CD8-positive, alpha-beta memory T cell (primary cell): ENCODE measurements at places on chromosomes 2 and 18. TPM values are rescaled to one million over a fixed set of nuclear protein-coding genes. Genes with fewer than 3 reads are reported as not detected.

The CHST10 gene
- 15.5 TPM for total RNA-seq

The ANKRD62 gene
- not detected for total RNA-seq

The LYPD1 gene
- not detected for total RNA-seq

The POLR1A gene
- total RNA-seq: 63.3 TPM

The MAPK4 gene
- total RNA-seq: not detected

DNA sequence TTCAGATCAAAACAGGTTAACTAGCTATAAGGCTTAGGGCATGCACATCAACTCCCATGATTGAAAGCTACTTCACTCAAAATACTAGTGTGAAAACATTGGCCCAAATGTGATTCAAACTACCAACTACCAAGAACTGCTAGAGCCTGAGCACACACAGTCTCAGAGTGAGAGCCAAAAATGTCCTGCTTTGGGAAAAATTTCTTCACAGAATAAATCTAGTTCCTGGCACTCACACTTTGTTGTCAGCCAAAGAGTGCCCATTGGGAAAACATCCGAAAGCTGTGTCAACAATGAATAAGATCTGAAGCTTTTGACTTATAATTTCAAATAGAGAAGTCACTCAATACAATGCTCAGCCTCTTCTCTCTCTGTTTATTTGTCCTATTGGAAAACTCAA is 182.7 kb downstream of the LRATD1 start:
- no peak for DNase-seq

DNA sequence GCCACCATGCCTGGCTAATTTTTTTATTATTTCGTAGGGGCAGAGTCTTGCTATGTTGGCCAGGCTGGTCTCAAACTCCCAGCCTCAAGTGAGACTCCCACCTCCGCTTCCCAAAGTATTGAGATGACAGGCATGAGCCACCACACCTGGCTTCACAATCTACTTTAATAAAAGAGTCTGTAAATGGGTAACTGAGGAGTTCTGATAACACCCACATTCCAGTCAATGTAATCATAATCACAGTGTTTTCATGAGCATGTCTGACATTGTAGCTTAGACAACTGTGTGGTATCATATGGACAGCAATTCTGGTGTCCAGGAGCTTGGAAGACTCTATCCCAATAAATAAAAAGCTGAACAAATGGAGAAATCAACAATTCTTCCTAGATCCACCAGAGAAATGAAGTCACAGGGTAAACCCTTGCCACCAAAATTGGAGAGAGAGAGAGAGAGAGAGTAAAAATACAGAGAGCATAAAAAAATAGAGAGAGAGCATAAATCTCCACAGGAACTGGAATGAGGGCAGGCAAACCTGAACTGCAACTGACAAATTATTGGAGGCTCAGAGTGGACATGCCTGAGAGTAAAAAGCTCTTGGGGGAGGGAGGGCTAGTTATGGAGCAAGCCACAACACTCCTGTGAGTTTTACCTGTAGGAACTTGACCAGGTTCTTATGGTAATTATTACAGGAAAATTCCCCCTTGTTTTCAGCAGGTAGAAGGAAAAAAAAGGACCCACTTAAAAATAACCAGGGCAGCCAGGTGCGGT is 12.4 kb upstream of the NBEAL1 start:
- DNase-seq: no peak

DNA sequence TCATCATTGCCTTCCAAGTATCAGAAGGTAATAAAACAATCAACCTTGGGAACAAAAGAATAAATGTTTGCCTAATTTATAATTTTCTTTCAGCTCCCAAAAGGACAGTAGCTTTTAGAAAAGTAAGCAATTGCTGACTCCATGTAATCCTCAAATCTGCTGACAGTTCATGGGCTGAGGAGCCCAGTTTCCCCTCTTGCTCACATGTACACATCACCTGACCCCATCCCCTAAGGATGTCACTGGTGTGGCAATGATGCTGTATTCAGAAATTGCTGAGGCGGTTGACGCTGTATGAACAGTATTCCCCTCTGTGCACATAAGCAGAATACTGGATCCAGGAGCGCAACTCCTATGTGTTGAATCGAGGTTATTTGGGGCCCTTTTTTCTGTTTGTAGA is 56.1 kb upstream of the LYPD1 start:
- no peak for DNase-seq

DNA sequence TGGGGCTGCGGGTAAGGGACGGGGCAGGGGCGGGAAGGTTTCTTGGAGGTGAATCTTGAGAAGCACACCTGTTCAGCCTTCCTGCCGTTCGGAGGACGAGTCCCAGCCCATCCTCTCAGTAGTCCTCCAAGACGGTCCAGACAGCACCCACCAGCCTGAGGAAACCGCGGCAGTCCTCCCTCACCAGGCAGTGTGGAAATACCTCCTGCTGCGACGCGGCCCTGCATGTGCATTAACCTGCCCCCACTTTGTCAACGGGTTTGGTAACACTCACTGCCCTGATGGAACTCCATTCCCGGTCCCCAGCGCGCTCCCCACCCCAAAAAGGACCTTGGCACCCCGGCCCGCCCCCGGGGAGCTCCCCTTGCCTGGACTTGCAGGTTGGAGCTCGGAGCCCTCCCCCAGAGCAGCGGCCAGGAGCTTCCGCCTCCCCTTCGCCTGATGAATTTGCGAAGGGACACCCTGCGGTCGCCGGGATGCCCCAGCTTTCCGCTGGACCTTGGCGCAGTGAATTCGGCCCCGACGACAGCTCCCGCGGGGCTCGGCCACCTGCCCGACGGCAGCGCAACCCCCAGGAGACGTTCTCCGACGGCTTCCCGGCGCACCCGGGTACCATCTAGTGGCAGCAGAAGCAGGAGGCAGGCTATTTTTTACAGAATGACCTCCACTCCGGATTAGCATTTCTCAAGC is 31.5 kb downstream of the ACVR1C start:
- peak; percentile 51 for DNase-seq

- DNase-seq: no peak
Observed at GRCh38 chr18:26477828-26478466, 70.4 kb downstream of the KCTD1 start.

- DNase-seq: no peak
Observed at GRCh38 chr2:149204686-149205085, 125.7 kb upstream of the LYPD6 start.

DNA sequence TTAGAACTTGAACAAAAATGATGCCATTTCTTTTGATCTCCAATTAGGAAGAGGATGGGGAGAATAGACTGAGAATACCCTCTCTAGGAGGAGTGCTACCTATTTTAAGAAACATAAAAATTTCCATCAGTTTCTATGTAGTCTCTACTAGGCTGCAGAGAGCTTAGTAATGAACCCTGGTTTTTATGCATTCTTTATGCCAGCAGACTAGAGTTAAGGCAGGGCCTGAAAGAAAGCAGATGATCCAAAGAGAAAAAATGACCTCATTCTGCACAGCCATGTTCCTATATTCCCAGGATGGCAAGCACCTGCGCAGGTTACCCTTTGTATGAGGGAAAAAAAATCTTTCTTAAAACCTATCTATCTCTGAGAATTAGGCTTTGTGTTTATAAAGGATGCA is 254.9 kb downstream of the RIT2 start:
- DNase-seq: no peak
